ENCODE measurements at places on chromosomes 1 and 21. TPM values are rescaled to one million over a fixed set of nuclear protein-coding genes. Genes with fewer than 3 reads are reported as not detected.

The CLEC20A gene
- not detected for total RNA-seq

The UBL4B gene
- not detected for total RNA-seq

The STIL gene
- total RNA-seq: 2.6 TPM

The HES2 gene
- not detected for total RNA-seq

The CENPF gene
- total RNA-seq: 3.2 TPM

The SPATA17 gene
- total RNA-seq: not detected
